Endodermal cell (in vitro differentiated cells): ENCODE measurements at places on chromosomes 7 and 10. TPM values are rescaled to one million over a fixed set of nuclear protein-coding genes. Genes with fewer than 3 reads are reported as not detected.

DNA sequence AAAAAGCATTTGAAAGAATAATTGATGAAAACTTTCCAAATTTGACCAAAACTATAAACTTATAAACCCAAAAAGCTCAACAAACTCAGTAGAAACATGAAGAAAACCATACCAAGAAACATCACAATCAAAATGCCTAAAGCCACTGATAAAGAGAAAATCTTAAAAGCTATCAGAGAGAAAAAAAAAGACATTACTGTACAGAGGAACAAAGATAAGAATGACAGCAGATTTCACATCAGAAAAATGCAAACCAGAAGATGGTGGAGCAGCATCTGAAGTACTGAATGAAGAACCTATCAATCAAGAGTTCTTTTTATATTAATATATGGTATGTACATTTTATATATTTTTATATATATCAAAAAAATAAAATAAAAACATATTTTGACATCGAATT, 2.4 kb upstream of the GPAM start:
- no peak for DNase-seq

The FAM13C gene
- total RNA-seq, result 2.5 to 8.5 TPM (median 2.7 TPM) in 3 replicates

The AQP1 gene
- 0.26 and 0.45 TPM in 2 replicates for total RNA-seq

- peak; percentile 73 for DNase-seq
Observed at GRCh38 chr10:73159038-73159648, 8.7 kb downstream of the ECD start.

The HECW1 gene
- total RNA-seq, result 12.0 to 15.7 TPM (median 15.4 TPM) in 3 replicates

DNA sequence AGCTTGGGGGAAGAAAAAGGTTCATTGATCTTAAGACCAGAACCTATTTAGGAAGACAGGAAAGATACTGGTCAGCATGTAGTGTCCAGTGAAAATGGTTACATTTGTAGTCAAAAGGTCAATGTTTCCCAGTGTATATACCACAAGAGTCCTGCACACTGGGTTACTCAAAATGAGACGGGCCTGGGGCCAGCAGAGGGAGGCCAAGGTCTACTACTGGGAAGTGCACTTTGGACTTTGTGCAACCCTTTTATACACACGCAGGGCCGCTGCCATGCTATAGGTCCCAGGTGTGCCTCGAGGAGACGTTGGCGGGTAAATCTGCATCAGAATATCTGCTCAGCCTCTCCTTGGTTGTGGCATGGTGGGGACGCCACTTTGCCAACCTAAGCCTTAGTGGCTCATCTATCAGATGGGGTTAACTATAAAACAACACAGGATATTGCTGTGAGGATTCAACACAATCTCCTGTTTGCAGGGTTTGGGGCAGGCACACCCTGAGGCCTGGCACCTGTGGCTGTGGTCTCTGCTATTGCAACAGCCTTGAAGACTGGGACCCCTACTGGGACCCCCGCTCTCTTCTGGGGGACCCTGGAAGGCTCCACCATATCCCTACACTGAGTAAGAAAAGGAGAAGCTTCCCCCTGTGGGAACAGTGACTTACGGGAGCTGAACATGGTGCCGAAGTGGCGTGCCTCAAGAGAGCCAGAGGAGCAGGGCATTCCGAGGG, 19.7 kb downstream of the CLRN3 start:
- DNase-seq, result no peak

GRCh38 chr7:18003286-18003994, 24.2 kb downstream of the PRPS1L1 start:
- no peak for DNase-seq

DNA sequence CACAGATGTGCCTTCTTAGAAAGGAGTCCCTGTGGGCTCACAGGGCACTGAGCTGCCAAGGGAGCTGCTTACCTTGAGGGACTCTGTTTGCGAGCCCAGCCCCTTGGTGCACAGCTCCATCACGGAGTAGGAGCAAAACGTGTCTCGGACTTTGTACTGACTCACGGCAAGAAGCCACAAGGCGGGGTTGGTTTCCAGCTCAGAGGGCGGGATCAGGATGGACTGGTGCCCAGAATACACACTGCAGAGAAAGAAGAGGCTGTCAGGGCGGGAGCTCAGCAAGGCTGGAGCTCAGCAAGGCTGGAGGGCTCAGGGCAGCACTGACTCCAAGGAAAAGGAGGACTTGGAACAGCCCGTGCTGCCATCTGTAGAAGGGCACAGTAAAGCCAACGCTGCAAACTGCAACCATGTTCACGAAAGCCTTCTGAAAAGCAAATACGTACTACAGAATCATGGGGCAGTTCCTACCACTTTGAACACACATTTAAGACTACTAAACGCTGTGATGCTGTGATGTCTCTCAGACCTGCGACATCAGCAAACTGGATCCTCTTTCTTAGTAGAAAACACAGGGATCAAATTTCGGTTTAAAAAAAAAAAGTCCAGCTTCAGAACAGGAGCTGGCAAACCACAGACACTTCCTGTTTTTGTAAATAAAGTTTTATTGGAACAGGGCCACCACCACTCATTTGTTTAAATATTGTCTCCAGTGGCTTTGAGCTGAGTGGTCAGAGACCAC, 194.3 kb downstream of the ZMYND11 start:
- DNase-seq, result peak; percentile 58

DNA sequence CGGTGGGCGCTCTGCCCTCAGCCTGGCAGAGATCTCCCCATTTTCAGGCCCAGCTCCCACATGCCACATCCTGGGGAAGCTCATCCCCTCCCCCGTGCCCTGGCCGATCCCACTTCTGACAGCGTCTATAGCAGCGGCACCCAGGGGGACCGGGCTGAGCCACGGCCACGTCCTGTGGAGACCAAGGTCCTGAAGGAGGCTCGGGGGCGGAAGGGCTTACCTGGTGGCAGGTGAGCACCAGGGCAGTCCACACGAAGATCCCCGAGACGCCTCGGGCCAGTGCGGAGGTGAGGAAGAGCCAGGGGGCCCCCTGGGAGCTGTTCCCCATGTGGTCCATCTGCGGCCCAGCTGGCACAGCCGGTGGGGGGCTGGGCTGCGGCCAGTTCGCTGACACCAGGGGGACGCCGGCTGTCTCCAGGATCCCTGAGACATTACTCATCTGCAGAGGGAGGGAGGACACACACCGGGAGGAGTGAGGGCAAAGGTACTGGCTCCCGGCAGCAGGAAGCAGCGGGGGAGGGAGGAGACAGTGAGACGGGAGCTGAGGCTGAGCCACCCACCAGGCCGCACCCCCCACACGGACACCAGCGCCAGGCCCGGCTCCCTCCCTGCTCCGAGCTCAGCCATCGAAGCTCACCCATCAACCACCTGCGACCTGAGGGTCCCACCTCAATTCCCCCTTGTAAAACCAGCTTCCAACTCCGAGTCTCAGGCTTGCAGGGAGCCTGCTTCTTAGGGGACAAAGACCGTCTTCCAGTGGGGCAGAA, 776 bp downstream of the TMEM184A start:
- peak; percentile 89 for DNase-seq

GRCh38 chr7:65317372-65317771, 56.3 kb upstream of the ZNF92 start:
- DNase-seq, result no peak
